Spinal cord (tissue), 10 donors: ENCODE measurements at places on chromosomes 2 and 18.

- H3K4me3 ChIP-seq, result no peak overlapping the region
- peak; percentile 26 for DNase-seq
- H3K36me3 ChIP-seq, result no peaks in the 10 kb centered on the region
These were observed 52.3 kb downstream of the TDRD15 start for GRCh38 chr2:21175895-21176646.

GRCh38 chr2:204628926-204629712 lies 83.8 kb downstream of the PARD3B start:
- DNase-seq, result peak; percentile 17
- H3K4me1 ChIP-seq, result no peaks in the 10 kb centered on the region

DNA sequence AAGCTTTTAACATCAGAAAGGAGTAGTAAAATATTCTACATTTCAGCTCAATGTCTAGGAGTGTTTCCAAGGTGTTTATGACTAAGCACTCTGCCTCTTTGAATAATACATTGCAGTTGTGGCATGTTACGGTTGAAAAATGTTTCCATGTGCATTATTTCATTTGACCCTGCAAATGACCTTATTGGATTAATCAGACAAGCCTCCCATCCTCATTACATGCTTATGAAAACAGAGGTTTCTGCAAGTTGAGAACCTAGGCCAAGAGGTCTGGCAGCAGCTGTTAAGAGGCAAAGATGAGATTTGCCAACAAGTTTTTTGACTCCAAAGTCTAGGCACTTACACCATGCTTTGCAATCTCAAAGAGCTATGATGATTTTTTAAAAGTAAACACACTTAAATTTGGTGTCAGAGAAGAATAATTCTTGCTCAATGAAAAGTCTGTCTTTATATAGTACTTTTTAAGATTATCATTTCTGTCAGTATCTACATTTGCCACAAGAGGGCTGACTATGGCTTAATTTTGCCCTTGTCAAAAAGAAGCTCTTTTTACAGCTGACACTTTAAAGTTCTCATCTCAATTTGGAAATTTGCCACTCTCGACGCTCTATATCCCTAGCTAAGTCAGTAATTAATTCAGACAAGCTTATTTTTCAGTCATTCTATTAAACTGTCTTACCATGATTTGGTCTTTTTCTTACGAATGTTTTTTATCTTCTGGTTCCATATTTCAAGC lies 260.6 kb downstream of the PAX3 start:
- H3K4me3 ChIP-seq, result no peak overlapping the region
- no peak overlapping the region for H3K27ac ChIP-seq
- no peaks in the 10 kb centered on the region for H3K4me1 ChIP-seq
- H3K27me3 ChIP-seq, result no peaks in the 10 kb centered on the region
- H3K36me3 ChIP-seq, result no peaks in the 10 kb centered on the region
- DNase-seq, result no peak

DNA sequence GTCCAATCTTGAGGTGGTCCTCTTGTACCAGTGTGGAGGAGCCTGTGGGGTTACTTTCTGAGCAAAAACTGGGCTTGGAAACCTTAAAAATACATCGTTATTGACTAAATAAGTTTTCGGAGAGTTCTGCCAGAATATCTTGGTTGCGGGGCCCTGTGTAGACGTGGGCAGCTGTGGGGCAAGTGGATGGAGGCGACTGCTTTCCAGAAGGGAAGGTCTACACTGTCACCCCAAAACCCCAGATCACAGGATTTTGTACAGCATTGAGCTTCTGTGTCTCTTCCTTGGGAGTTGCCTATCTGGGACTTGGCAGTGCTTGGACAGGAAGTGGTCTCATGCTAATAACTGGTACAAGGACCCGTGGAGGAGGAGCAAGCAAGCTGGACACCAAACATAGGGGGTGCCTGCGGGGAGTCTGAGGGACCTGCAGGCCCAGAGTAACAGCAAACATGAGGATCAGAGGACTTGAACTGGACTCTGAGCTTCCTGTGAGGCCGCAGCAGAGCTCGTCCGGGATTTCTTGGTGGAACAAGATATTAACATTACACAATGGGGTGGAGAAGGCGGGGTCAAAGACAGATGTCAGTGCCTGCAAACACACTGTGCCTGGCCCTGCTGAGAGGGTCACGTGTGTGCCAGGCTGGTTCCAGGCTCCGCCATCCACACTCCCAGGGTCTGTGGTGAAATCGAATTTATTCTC lies 48.0 kb upstream of the CTLA4 start:
- no peaks in the 10 kb centered on the region for H3K4me1 ChIP-seq
- H3K36me3 ChIP-seq, result no peaks in the 10 kb centered on the region
- no peak overlapping the region for H3K27ac ChIP-seq
- no peaks in the 10 kb centered on the region for H3K27me3 ChIP-seq
- no peak overlapping the region for H3K4me3 ChIP-seq
- DNase-seq, result no peak
